ENCODE measurements at places on chromosomes 7 and 10.
A peak's percentile ranks its signal among the peaks of the same experiment; 100 is the strongest.

- DNase-seq, result peak; percentile 45
Measured at GRCh38 chr7:4882169-4883032, 1.1 kb downstream of the RADIL start.

GRCh38 chr10:102245082-102245931, at the start of gene GBF1:
GBF1 (plus strand) TSS chr10:102245532; CDS start chr10:102258939, 13,407 bp downstream.
- peak; percentile 99 for DNase-seq

GRCh38 chr7:23545493-23545892, 13.7 kb upstream of the TRA2A start:
- no peak for DNase-seq

- no peak for DNase-seq
Measured at GRCh38 chr7:144483189-144483588, 79.7 kb upstream of the NOBOX start.

DNA sequence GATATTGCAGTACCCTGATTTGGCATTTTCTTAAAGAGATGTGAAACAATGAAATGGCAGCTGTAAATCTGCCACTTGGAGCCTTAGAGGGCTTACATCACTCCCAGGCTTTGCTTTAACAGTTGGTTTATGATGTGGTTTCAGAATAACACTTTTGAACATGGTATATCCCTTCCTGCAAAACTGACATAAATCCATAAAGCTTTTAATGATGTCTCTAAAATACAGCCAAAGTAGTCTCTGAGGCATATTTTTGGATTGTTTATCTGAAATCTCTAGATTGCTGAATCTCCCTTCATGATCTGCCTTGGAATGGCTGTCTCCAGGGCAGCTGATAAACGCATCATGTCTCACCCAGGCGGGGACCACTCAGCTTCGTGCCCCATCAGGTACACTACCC, 377.8 kb upstream of the C7orf33 start:
- no peak for DNase-seq

GRCh38 chr10:81498011-81498551, 376.9 kb upstream of the NRG3 start:
- DNase-seq, result no peak

- no peak for DNase-seq
Measured at GRCh38 chr7:74173491-74173865, 678 bp upstream of the EIF4H start.

GRCh38 chr7:111091593-111092358, 849 bp downstream of the LRRN3 start:
- peak; percentile 51 for DNase-seq

DNA sequence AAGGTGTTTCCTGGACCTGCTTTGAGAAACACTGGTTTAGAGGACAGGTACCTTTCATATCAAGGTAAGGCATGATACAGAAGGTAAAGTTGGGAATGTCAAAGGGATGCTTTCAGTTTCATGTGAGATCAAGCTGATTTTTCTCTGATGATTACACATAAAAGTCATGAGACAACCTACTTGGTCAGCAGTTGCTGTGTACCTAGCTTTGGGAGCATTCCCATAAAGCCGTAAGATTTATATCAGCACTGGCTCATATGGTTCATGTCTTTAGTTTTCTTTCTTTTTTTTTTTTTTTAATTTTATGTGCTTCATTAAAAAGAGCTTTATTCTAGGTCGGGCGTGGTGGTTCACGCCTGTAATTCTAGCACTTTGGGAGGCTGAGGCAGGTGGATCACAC, 265.3 kb upstream of the LRGUK start:
- no peak for DNase-seq

- DNase-seq, result no peak
Measured at GRCh38 chr10:273088-273487, 137.8 kb downstream of the ZMYND11 start.

GRCh38 chr10:125515571-125515970, 167.4 kb downstream of the TEX36 start:
- DNase-seq, result no peak

DNA sequence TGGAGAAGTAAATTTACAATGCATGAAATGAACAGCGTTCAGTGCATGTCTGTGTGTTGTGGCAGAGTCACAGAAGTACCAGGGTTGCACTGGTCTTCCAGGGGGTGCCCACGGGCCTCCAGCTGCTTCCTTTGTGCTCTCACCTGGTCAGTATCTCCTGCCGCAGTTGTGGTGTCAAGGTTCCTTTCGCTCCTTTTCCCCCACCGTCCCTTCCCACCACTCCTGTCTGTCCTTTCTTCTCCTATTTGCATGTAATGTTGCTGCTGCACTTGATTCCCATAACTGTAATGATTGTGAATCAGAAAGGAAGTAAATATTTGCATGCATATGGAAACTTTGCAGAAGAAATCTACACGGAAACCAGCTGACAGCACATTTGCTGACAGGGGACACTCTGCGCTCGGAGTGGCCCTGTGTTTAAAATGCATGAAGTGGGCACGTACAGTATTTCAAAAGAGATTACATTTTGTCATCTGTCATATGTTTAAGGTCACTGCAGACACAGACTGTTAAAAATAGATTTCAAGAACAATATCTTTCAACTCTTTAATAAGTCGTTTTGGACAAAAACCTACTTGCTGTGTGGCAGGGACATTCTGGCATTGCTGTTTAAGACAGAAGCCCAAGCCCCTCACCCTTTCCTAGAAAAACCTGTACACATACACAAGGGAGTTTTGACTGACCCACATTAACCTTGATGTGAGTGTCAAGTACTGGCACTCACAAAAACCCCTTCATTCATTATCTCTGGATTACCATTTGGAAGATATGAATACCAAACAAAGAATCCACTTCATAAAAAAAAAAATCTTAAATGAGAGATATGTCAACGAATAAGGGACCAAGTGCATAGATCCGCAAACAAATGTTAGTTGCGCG, 336.7 kb upstream of the KLF6 start:
- no peak for DNase-seq

DNA sequence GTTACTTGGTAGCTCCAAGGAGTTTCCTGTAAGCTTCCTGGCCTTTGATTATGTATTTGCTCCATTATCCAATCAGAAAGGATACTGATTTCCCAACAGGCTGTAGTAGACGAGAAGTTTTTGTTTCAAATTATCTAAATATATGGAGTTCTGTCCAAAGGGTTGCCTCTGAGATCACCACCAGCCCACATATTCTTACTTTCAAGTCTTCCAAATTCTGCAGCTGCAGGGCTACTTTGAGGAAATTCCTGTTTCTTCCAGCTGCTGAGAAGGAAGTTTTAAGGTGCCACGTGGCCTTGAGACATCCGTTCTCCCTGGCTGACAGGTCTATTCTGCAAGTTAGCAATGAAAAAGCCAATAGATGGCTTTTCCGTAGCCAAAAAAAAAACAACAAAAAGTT, 286.0 kb downstream of the TWIST1 start:
- DNase-seq, result no peak

- DNase-seq, result no peak
Measured at GRCh38 chr7:48179496-48180030, 8.3 kb downstream of the ABCA13 start.
